ENCODE measurements at places on chromosomes 12 and 14. TPM values are rescaled to one million over a fixed set of nuclear protein-coding genes. Genes with fewer than 3 reads are reported as not detected.

The ATF1 gene
- 20.6 TPM for total RNA-seq

The TC2N gene
- total RNA-seq = under 0.01 TPM

DNA sequence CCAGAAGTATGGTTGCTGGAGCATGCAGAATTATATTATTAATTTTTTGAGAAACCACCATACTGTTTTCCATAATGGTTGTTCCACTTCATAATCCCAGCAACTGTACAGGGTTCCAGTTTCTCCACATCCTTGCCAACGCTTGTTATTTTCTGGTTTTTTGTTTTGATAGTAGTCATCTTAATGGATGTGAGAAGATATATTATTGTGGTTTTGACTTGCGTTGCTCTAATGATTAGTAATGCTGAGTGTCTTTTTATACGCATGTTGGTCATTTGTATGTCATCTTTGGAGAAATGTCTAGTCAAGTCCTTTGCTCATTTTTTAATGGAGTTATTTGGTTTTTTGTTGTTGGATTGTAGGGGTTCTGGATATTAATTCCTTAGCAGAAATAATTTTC is 58.1 kb downstream of the DAAM1 start:
- no peak overlapping the region for H3K4me3 ChIP-seq
- H3K27ac ChIP-seq = no peak overlapping the region
- H3K27me3 ChIP-seq = no peaks in the 10 kb centered on the region
- DNase-seq = no peak
- H3K36me3 ChIP-seq = no peaks in the 10 kb centered on the region
- no peaks in the 10 kb centered on the region for H3K4me1 ChIP-seq

GRCh38 chr14:45332360-45332988 is 79.5 kb upstream of the MIS18BP1 start:
- no peaks in the 10 kb centered on the region for H3K4me1 ChIP-seq
- no peak overlapping the region for H3K27ac ChIP-seq
- no peaks in the 10 kb centered on the region for H3K36me3 ChIP-seq
- no peak overlapping the region for H3K4me3 ChIP-seq
- no peaks in the 10 kb centered on the region for H3K27me3 ChIP-seq

GRCh38 chr12:131046813-131047788 is 93.4 kb downstream of the ADGRD1 start:
- DNase-seq = no peak
- H3K4me3 ChIP-seq = no peak overlapping the region
- H3K27ac ChIP-seq = no peak overlapping the region
- no peaks in the 10 kb centered on the region for H3K36me3 ChIP-seq
- H3K4me1 ChIP-seq = no peaks in the 10 kb centered on the region

- no peaks in the 10 kb centered on the region for H3K36me3 ChIP-seq
- no peak overlapping the region for H3K4me3 ChIP-seq
- DNase-seq = peak; percentile 81
- peak overlapping the region; percentile 19 for H3K27ac ChIP-seq
- H3K27me3 ChIP-seq = peaks cover 2% of the 10 kb centered on the region
Observed at GRCh38 chr12:124588751-124589267, 21.4 kb upstream of the NCOR2 start.

GRCh38 chr14:79833781-79834180 is 377.5 kb downstream of the DIO2 start:
- no peaks in the 10 kb centered on the region for H3K27me3 ChIP-seq
- no peaks in the 10 kb centered on the region for H3K36me3 ChIP-seq

DNA sequence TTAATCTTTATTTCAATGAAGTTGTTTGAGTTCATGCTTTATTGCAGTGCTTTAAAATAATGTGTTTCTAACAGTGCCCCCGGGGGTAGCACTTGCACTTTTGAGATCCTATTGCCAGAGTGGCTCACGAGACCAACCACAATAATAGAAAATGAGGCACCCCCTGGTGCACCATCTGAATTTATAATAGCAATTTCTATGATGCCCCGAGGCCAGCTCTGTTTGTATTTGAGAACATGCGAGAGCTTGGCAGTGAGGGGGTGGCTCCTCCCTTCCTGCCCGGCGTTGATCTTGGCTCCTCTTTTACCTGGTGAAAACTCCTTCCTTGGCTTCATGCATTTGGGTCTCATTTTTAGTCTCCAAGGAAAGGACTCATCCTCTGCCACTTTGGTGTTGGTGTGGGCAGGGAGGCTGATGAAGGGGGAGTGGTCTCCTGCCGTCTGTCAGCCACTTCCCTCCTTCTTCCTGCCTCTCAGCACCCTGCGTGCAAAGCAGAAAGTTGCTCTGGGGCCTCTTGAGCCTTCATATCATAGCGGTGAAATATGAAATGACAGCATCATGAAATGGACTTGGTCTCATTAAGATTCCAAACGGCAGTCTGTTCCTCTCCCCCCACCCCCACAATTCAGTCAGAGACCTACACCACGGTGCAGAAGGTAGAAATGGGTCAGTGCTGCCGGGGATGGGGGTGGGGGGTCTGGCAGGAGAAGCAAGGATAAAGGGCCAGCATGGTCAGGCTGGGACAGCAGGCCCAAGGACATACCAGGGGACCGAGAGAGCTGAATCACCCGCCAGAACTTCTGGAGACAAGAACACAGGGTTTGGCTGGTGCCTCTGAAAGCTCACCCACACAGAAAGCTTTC is 17.7 kb upstream of the NRXN3 start:
- H3K36me3 ChIP-seq = no peaks in the 10 kb centered on the region
- no peak overlapping the region for H3K4me3 ChIP-seq
- no peak overlapping the region for H3K27ac ChIP-seq
- no peak for DNase-seq
- H3K4me1 ChIP-seq = no peaks in the 10 kb centered on the region
- no peaks in the 10 kb centered on the region for H3K27me3 ChIP-seq

Measured in IMR-90 (cell line).